ENCODE measurements at places on chromosomes 3 and 15. TPM values are rescaled to one million over a fixed set of nuclear protein-coding genes. Genes with fewer than 3 reads are reported as not detected.

SPATA12 gene
- total RNA-seq, result 0.44 TPM

SCG3 gene
- not detected for total RNA-seq

DUSP7 gene
- total RNA-seq, result 23.4 TPM

ZNF501 gene
- not detected for total RNA-seq

AMOTL2 gene
- 49.0 TPM for total RNA-seq

ALG1L2 gene
- not detected for total RNA-seq

EPHA3 gene
- not detected for total RNA-seq

Measured in A549 treated with GW870086 at 1 μM for 4 hours (cell line).